Cortex of kidney (tissue), 1 donor: ENCODE measurements at places on chromosomes 2 and 18.

DNA sequence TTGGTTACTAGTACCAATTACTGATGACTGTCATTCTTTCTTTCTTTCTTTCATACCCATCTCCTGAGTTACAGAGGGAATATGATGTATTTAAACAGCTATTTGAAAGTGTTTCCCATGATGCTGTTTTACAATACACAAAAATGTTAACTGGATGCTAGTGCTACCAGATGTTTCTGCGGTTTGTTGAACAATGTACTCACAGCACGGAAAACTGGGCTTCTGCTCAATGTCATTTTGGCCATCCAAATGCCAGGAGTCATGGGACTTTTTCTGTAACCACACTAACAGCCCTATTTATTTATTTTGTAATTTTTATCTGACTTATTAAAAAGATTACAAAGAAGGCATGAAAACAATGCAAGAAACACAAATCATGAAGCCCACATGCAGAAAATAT is 313.8 kb downstream of the RIT2 start:
- DNase-seq: no peak

DNA sequence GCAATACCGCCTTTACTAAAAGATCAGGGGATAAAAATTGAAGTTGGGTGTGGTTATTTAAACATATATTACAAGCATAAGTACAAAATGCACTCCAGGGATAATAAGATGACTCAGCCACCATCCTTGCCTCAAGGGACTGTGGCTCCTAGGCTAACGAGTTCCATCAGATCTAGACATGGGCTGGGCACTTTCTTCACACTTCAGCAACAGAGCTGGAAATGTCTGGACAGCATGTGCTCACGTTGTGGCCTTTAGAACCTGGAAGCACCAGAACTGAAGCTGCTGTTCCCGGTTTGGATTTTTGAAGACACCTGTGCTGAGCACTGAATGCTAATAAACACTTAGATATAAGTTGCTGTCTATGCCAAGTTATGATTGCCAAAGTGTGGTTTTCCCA is 384.2 kb upstream of the SALL3 start:
- DNase-seq: no peak

DNA sequence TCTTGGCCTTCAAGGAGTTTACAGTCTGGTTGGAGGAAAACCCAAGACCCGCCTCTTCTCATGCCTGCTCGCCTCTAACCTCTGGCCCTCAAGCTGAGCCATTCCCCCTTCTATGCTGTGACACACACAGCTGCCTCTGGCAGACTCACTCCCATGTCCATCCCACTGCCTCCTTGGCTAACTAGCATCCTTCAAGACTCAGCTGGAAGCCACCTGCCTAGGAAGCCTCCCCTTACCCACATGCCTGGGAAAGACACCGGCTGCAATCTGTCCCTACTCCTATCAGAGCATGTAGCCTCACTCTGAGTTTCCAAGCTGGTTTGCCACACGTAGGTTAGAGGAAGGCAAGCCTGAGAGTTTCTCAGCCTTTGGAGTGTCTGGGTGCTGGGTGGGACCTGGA is 6.9 kb upstream of the MGAT4A start:
- no peak for DNase-seq

DNA sequence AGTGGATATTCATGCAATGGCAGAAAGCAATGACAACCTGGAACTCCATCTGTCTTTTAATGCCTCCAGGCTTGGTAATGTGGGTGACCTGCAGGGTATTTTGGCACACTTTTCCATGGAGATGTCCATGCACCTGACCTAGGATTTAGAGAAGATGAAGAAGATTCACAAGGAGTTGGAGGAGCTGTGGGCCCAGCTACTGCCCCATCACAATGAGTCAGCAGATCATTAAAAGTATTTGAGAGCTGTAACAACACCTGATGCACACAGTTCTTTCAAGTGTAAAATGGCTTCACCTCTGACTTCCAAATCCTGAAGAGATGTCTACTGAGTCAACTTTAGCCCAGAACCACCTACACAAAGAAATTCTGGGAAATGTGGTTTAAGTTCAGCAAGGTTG is 22.1 kb upstream of the OSR1 start:
- no peak for DNase-seq

DNA sequence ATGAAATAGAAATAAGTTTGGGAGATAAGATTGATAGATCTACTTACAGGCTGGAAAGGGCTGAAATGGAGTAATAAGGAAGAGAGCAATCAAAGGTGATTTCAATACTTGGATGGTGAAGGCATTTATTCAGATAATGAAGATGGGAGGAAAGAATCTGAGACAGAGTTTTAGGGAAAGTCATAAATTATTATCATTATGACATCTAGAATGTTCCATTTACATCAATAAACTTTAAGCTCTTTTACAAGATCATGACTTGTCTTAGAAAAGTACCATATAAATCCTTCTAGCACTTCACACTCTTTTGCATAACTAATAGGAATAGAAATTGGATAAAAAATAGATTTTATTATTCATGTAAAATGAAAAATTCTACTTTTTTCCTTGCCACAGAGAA is 2.2 kb downstream of the SCN9A start:
- DNase-seq: no peak

GRCh38 chr2:239711911-239712570 is 311.2 kb upstream of the HDAC4 start:
- no peak for DNase-seq

- DNase-seq: no peak
These were observed 102.8 kb downstream of the RNF144A start for GRCh38 chr2:7020059-7020458.

- DNase-seq: no peak
These were observed 28.8 kb upstream of the DDX18 start for GRCh38 chr2:117785740-117786139.

DNA sequence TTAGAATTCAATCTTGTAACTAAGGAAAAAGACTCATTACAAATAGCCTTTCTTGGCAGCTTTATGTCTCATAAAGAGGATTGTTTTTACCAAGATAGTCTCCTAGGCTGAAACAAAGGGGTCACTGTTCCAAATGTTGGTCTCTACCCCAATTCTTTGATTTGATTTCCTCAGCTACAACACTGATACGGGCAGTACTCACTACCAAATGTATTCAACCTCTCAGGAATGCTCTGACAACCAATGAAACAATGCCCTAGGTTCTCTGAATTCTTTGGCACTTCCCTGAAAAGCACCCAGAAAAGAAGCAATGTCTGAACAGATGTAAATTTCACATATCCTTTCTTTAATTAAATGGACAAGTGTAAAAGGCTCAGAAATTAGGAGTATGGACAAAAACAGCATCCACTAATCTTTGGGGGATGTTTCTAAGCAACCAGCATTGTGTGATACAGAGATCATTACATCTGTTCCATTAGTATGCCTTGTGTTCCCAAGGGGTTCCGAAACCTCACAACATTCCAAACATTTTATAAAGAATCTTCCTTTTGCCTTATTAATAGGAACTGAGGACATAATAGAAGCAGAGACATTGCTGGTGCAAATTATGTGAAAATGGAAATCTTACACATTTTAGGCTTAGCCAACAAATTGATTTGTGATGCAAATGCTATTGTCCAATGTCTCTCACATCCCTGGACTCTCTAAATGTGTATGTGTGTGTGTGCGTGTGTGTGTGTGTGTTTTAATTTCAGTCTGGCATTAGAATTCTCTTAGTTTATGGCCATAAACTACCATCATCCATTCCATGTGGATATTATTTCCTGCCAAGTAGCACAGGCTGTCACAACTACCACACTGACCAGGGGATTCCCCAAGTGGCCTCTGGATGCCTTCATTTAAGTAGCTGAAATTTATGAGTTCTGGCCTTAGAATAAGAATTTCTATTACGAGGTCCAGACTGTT is 276.0 kb downstream of the MTX2 start:
- no peak for DNase-seq

GRCh38 chr2:190530248-190530900 is 4.1 kb downstream of the NEMP2 start:
- no peak for DNase-seq

DNA sequence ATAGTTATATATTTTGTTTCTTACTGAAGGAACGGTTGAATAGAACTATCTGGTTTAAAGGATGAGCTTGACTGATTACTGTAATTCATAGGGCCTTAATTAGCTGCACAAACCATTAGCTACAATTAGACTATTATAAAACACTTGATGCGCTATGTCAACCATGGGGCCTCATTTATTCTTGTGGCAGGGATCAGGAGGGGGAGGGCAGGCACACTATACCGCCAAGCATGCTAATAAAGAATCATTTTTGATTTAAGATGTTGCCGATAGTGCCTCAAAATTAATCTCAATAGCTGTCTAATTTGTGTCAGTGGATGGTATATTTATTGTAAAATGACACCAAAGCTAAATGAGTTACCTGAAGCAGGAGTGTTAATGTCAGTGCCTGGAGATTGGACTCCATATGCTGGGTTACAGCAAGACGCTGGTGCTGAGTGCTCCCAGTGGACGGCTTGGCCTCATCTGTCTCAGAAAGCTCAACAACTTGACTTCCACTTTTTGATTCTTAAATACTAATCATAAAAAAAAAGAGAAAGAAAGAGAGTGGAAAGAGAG is 1007.0 kb upstream of the CELF4 start:
- DNase-seq: no peak

DNA sequence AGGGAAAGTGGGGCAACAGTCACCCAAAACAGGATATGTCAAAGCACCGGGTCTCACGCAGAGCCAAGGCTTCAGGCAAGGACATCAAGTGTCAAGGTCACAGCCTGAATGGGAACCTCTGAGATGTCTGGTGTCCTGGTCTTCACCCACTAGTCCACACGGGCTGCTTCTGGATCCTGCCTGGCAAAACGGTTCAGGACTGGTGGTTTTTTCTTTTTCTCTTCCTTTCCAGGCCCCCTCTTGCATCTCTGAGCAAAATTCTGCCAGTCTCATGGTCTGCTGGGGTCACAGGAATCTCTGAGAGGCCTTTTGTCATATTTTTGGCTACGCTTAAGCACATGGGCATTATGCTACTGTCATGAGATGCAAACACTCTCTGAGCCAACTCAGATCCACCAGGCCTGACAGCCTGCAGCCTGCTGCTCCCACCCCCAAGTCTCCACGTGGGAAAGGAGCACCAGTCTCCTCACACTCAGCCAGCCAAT is 518.2 kb upstream of the ZEB2 start:
- DNase-seq: no peak

DNA sequence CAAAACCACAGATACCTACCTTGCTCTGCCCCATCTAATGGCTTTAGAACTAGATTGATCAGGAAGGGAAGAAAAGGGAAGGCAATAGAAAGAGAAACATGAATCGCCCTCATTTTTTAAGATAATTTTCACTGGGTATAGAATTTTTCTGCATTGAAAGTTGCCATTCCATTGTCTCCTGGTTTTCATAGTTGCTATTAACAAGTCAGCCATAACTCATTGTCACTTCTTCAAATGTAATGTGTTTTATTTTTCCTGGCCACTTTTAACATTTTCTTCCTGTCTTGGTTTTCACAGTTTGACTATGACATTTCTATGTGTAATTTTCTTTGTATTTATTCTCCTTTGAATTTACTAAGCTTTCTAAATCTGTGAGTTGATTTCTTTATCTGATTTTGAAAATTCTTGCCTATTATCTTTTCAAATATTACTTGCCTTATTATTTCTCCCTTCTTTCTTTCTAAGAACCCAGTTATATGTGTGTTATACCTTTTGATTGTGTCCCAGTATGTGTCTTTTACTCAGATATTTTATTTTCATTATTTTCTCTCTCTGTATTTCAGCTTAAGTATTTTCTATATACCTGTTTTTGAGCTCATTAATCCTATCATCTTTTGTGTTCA is 85.5 kb upstream of the GLI2 start:
- no peak for DNase-seq
